ENCODE measurements at places on chromosomes 3 and 15.

DNA sequence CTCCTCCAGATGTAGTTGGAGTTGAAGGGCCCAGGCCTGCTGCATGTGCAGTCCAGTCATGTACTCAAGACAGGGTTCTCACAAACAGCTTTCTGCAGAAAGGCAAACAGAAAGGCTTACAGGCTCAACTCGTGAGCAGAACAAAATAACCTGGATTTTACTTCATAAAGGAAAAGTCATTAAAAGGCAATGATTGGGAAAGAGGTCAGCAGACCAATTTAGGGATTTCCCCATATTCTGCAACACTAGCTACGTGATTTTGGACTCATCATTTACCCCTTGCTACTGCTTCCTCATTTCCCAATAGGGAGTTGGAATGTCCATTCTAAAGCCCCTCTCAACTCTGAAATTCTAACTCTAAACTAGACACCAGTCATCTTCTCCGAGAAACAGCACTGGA is 18.1 kb downstream of the METTL6 start:
- DNase-seq, result no peak

GRCh38 chr3:167978071-167978470 is 117.7 kb downstream of the GOLIM4 start:
- no peak for DNase-seq

- no peak for DNase-seq
These were observed 14.6 kb downstream of the LRIG1 start for GRCh38 chr3:66486202-66486601.

DNA sequence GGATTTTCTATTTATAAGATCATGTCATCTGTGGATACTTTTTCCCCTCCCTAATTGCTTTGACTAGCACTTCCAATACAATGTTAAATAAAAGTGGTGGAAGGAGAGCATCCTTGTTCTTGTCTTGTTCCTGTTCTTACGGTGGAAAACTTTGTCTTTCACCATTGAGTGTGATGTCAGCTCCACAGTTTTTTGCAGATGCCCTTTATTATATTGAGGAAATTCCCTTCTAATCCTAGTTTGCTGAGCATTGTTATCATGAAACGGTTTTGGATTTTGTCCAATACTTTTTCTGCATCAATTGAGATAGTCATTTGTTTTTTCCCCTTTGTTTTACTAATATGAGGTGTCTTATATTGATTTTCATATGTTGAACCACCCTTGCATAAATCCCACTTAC is 19.9 kb upstream of the IL20RB start:
- DNase-seq, result no peak

GRCh38 chr3:69869643-69870042 is 129.9 kb upstream of the SAMMSON start:
- DNase-seq, result no peak

DNA sequence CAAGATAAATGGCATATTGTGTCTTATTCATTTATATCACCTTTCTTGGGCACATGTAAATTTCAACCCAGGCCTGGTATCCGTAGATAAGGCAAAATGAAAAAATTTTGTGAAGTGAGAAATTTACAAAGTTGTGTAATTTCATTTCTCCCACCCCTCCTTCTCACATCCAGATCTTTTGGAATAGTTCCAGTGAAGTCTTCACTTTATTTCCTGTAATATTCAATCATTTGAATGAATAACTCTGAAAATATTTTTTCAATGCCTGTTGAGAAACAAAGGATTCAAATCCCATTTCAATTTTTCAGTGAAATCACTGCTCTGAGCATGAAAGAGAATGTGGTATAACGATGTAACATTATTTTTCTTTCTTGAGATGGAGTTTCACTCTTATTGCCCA is 53.4 kb downstream of the BTLA start:
- no peak for DNase-seq

DNA sequence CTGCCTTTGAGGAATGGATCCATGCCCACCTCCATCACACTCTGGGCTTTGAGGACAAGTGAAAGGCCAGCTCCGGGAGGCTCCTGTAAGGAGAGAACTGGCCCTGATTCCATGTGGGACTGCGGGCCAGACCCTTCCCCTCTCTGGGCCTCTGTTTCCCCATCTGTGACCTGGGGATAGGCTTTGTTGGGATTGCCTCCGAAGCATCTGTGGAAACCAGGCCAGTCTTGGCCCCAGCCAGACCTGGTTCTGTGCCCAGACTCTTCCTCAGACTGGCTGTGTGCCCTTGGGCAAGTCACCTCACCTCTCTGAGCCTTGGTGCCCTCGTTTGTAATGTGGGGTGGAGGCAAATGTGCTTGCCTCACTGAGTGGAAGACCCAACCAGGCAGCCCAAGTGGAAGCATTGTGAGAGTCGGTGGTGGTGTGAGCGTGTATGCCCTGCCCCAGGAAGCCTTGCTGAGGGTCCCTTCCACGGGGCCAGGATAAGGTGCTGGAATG is 21.0 kb upstream of the SEC13 start:
- no peak for DNase-seq

Measured in GM10248 (cell line).